Stimulated activated CD4-positive, alpha-beta T cell treated with anti-CD3 and anti-CD28 coated beads, Interleukin-2, amount 100 ng/mL, for 24 hours (primary cell): ENCODE measurements at places on chromosomes 11 and 22.

GRCh38 chr11:75325713-75326438 is 25.6 kb downstream of the ARRB1 start:
- DNase-seq, result peak; percentile 72

- DNase-seq, result no peak
Measured at GRCh38 chr11:105192115-105192514, 52.5 kb upstream of the CARD18 start.

DNA sequence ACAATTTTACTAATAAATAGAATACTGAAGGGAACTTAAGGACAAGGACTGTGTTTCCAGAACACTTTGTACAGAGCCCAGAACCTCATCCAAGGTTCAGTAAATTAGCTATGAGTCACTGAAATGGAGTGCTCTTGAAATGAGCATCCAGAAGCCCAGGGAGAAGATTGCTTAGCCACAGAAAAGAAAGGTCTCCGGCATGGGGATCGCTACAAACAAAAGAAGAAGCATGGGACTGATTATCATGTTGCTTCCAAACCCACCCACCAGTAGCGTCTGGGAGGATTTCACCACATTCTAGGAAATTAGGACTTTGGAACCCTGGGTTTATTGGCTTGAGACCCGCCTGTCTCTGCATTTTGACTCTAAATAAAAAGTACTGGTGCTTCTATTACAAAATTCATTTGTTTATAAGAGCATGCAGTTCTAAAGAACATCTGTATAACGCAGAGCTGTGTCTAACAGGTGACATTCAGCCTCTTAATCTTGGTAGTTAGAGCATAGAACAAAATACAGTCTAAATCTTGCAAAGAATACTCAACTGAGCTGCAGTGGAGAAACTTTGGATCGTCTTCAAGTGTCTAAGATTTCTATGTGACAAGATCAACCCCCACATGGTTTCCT is 35.9 kb upstream of the SESN3 start:
- DNase-seq, result no peak

GRCh38 chr11:104944076-104944475 is 24.3 kb downstream of the CASP4 start:
- DNase-seq, result no peak

DNA sequence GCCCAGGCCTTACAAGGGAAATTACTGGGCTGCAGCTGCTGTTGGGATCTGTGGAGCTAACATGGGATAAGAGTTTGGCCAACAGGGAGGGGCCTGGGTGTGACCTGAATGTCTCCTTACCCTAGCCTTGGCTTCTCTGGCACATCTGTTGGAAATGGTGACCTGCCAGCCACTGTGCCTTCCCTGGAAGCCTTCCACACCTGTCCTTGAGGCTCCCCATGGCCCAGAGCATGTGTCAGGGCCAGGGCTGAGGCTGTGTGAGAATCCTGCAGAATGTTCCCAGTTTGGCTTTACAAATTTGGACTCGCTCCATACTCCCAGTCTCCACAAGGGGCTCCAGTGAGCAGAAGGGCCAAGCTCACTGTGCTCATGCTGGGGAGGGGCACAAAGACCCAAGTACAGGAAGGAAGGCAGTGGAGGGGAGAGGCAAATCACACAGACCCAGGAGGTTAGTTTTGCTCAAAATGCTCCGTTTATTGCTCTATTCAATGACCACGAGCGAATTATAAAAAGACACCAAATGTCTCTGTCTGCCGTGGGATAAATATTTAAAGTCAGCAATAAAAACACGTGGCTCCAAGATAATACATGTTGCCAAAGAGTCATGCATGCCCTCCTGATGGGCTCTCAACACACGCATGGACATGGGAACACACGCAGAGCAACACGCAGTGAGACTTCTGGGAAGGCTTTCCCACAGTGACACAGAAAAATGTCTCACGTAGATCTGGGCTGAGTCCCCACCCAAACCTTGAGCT is 1.7 kb upstream of the IGSF22 start:
- DNase-seq, result peak; percentile 60

DNA sequence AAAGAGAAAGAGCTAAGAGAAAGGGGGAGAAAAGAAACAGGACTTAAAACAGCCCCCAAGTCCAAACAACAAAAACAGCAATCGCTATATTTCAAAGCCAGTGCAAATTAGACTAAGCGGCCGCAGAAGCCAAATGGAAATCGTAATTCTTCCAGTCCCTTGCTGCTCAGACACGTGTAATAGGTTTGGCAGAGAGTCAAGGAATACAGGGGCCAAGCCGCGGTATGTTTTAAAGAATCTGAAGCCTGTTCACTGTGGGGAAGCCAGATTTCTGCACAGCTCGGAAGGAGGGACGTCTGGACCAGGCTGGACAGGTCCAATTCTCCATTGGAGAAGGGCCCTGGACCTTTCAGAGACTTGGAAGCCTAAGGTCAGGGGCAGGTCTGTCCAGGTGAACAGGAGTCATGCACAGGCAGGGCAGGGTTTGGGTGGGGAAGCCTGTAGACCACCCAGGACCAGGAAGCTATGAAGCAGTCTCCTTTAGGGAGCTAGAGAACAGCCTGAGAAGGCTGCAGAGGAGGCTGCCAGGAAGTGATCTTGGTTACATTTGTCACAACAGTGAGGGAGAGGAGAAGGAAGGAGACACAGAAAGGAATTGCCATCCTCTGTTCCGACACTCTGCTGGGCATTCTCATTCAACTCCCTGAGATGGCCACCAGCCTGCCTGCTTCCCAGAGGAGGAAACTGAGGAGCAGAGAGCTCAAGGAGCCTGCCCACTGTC is 265.5 kb upstream of the ISX start:
- DNase-seq, result no peak
